ENCODE measurements at places on chromosomes 13 and 19.
A peak's percentile ranks its signal among the peaks of the same experiment; 100 is the strongest.

DNA sequence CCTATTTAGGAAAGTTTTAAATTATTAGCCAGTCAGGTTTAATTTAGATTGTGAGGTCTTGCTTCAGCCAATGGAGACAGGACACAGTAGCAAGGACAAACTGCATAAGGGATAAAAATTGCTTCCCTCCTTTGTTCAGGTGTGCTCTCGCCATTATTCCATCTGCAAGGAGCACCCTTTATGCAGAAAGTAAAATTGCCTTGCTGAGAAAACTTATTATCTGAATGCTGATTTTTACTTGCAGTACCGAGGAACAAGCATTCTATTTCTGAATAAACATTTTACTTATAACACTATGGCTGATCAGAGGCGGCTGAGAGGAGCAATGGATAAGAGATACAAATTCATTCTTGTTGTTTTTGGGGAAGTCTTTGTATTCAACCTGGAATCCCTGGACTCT lies 8.0 kb downstream of the CYP4F22 start:
- DNase-seq = no peak

DNA sequence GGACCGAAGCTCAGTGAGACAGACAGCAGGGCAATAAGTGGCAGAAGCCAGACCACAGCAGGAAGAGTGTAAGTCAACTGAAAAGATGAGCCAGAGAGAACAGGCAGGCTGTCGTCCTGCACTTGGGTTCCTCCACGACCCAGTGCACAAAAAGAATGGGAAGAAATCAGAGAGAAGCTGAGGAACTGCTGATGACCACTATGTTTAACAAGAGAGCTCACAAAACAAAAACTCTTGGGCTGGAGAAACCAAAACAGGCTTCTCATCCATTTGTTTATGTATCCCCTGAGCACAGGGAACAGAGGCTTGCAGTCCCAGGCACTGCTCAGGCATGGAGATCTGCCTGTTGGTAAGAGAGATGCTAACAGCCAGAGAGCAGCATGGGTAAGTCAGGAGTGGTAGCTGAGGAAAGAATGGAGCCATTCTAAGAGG lies 14.0 kb downstream of the AKAP8L start:
- DNase-seq = no peak

DNA sequence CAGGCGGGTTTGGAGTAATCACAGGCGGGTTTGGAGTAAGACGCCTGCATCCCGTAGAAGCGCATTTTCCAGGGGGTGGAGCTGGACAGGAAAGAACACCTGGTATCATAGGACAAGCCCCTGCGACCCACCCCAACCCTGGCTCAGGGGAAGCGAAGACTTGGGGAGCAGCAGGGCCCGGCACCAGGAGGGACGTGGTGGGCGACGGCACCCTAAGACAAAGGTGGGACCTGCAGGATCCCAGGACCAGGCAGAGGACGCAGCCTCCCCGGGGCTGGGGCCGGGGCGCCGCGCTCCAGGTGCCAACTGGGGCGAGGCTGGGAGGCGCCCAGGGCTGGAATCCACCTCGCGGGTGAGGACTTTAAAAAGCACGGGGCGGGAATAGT lies 520 bp downstream of the ZNF600 start:
- DNase-seq = no peak

DNA sequence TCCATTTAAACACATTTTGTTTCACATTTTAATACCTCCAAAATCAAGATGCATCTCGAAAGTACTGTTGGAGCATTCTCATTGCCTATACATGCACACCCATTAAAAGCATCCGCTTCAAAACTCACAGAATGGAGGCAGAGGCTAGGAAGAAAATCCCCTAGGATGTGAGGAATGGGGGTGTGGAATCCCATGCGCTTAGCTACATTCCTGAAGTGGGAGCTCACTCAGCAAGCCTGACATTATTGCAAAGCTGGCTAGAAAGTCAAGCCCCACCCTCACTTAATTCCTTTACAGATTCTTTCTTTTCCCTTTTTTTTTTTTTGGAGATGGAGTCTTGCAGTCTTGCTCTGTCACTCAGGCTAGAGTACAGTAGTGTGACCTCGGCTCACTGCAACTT lies 4.6 kb upstream of the FAM32A start:
- no peak for DNase-seq

DNA sequence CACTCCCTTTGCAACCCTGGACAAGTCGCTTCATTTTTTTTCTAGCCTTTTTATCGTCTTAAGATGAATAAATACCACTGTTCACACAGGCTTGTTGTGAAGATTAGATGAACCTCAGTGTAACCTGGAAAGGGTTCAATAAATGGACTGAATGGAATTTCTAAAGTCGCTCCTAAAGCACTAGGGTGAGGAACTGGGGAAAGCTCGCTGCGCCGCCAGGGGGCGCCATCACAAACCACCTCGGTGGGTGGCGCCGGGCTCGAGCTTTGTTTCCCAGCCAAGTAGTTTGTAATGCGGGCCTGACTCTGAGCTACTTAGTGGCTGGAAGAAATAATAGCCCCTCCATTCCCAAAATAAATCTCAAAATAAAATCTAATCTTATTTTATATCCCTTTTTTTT lies 2.2 kb upstream of the CEACAM6 start:
- DNase-seq = peak; percentile 64

DNA sequence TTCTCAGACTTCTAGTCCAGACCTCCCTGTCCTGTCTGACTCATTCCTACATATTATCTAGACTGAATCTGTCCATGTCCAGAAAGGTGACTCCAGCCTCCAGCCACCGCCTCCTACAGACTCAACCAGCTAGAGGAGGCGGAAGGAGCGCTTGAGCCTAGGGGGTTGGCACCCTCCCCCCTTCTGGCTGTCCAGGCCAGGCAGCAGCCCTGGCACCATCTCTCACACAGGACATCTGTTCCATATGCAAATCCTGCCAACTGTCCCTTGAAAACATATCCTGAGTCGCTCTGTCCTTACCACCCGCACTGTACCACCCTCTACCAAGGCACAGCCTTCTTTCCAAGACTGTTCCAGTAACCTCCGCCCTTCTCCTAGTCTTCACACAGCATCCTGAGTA lies 150.7 kb upstream of the WASF3 start:
- no peak for DNase-seq

DNA sequence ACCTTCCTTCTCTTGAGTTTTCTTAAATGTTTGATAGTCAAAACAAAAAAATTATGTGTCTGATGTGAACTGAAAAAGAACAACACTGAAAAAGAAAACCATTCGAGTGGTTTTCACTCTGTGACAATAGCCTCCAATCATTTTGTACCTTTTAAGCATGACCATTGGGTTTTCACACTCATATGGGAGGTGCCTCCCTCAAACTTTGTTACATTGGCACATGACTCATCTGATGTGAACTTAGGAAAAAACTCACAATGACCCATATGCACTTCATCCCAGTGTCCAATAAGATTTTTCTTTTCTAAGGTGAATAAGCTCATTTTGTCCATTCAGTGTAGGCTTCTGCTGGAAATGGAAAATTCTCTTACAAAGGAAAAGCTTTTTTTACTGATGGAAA lies 66.6 kb upstream of the XPO4 start:
- DNase-seq = no peak

DNA sequence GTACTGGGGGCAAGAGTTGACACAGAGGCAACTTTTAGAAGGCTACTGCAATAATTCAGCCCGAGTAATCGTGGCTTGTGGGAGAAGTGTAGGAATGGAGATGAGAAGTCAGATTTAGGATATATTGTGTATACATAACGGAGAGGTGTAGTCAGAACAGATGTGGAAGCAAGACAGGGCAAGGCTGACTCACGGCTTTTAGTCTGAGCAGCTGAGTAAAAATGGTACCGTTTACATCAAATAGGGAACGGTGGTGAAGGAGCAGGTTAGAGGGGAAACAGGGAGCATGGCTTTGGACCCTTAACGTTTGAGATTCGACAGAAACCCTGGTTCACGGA lies 796 bp upstream of the LSM14A start:
- DNase-seq = peak; percentile 20

DNA sequence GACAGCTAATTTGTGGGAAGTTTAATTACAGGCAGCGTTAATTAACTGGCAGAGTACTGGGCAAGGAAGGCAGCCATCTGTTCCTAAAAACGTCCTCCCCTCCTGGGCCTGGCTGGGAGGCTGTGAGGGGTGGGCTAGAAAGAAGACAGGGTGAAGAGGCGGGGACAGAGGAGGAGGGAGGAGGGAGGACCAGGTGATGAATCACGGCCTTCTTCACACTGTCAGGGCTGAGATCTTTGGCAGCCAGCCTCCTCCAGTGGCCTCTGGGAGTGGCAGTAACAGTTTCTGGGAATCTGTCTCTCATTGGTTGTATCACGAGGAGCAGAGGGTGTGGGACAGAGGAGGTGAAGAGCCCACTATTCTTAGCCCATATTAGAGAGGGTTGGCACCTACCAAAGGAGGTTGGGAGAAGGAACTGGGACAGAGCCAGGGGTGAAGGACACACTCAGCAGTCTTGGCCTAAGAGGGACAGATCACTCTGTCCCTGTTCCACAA lies 9.6 kb upstream of the ZNRF4 start:
- DNase-seq = no peak

- DNase-seq = peak; percentile 59
Observed at GRCh38 chr19:55160128-55160985, 2.8 kb upstream of the TNNI3 start.

- no peak for DNase-seq
Observed at GRCh38 chr19:2012941-2013682, 2.4 kb downstream of the BTBD2 start.

- DNase-seq = no peak
Observed at GRCh38 chr13:23160638-23161480, 19.9 kb upstream of the SGCG start.

DNA sequence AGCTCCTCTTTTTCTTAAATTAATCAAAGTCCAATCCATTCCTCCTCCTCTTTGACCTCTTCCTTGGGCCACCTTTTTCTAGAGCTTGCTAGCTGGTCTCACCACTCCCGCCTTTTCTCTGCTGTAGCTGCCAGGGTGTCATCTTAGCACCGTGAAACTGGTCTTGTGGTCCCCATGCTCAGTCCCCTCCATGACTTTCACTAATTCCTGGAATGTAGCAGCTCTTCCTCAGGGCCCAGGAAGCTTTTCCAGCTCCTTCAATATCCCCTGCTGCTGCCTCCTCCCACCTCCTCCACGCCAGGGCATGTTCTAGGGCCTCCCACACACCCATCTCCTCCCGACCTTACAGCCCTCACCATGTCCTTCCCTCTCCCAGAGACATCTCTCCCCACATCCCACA lies 222.2 kb downstream of the MYO16 start:
- DNase-seq = no peak

DNA sequence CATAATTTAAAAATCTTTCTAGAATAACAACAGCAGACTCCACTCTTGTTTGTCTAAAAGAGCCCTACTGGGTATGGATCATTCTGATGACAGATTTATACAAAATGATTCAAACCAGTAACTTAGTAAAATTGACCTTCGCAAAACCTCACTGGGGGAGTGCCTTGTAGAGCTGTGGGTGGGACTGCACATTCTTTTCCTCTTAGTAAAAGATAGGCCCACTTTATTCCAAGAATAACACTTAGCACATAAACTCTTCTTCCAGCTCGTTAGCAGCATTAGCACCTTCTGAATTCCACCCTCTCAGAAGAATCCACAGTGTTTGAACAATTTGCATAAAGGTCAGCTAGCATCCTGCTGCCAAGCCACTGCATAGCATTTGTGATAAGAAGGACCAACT lies 106.8 kb downstream of the STOML3 start:
- no peak for DNase-seq

DNA sequence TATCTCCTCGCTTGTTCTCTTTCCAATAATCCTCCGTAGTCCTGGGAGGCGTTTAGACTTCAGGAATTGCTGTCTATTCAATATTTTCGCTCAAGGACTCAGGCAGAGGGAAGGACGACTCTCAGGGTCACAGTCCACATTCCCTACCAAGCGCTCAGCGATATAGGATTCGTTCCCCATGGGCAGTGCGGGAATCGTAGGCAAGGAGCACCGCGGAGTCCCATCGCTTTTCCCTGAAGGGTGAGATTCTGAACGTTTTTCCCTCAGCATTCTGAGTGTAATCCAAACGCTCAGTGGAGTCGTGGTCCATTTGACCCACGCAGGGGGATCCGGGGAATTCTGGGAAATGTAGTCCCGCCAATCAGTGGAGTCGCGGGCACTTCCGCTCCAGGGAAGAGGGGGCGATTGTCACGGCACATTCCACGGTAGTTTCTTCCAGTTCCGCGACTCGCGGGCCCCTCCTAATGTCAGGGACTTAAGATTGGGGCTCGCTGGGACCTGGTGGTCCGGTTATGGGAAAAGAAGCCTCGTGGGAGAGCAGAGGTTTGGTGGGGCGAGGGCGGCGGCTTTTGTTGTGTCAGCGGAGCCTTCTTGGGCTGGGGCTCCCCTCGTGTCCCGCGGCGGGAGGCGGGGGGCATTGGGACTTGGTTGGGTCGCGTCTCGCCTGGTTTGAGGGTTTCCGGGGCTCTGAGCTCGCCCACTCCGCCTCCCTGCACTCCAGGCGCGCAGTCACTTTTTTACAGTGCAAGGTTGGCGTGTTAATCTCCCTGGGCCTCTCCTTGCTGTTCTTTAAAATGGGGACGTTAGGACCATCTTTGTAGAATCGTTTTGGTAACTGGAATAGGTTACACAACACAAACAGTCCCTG lies at the start of gene ZNF234:
Gene ZNF234, plus strand, starts transcription at position 364 of the 868 bp plus-strand sequence. CDS start 3,079 bp downstream, outside the sequence.
- DNase-seq = peak; percentile 36

- no peak for DNase-seq
Observed at GRCh38 chr19:29761575-29762232, 46.6 kb upstream of the C19orf12 start.

DNA sequence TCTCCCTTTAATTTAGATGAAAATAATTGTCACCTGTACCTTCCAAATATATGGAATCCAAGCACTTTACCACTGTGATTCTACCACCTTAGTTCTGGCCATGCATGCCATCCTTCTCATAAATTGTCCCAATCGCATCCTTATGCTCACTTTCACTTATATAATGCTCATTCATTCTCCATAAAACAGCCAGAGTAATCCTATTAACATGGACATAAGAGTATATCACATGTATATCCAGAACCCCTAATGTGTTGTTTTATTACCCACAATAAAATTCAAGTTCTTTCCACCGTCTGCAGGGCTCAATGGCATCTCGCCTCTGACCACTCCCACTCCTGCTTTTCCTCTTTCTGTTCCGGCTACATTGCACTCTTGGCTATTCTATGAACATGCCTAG lies 597.5 kb upstream of the MIR17HG start:
- no peak for DNase-seq

Data from activated T-helper 1 cell treated with anti-CD3 and anti-CD28 coated beads, Interleukin-2, amount 50 U/mL, for 16 hours (primary cell).